ENCODE measurements at places on chromosomes 1 and 21.

DNA sequence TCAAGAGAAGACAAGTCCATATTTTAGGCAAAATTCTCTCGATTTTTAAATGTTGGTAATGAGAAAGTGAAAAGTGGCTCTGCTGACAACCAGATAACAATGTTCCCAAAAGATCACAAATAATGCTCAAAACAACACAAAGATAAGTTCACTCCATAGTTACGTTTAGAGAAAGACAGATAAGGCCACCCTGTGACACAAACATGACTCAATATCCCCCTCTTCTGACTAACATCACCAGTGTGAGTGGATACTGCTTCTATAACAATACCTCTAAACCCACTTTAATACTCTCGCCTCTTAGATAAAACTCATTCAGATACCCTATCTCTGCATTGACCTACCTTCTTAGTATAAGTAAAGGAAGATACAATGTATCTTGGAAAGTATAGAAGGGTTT is 51.2 kb upstream of the RGS7 start:
- no peak for DNase-seq

DNA sequence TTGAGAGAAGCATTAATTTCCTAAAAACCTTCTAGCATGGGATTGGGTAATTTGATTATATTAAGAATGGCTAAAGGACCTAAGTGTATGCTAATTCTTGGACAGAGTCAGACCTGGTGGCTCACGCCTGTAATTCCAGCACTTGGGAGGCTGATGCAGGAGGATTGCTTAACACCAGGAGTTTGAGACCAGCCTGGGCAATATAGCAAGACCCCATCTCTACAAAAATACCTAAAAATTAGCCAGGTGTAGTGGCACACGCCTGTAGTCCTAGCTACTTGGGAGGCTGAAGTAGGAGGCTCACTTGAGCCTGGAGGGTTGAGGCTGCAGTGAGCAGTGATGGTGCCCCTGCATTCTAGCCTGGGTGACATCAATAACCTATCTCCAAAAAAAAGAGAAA is 45.9 kb upstream of the BMP8A start:
- no peak for DNase-seq

DNA sequence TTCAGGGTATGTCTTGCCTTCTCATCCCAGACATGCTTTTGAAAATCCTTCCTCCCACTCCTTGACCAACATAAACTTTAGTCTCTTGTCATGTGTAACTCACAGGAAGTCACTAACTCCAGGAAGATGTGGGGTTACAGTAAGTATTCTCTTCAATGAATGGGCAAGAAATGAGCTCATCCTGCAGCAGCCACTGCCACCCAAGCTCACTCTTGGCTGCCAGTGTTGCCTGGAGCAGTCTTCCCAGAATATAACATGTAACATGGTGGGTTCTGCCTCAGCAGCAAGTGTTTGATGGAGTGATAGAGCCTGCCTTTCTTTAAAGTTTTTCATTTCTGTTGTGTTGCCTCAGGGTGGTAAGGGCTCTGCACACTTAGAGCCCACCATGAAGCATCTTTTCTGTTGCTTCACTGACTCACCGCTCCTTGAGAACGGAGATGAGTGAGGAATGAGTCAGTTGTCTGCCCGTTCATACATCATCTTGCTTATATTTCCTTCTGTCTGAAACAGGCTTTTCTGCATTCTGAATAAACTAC is 187.0 kb downstream of the TPR start:
- DNase-seq = no peak

GRCh38 chr1:187931776-187932175 is 1103.0 kb downstream of the PLA2G4A start:
- DNase-seq = no peak

DNA sequence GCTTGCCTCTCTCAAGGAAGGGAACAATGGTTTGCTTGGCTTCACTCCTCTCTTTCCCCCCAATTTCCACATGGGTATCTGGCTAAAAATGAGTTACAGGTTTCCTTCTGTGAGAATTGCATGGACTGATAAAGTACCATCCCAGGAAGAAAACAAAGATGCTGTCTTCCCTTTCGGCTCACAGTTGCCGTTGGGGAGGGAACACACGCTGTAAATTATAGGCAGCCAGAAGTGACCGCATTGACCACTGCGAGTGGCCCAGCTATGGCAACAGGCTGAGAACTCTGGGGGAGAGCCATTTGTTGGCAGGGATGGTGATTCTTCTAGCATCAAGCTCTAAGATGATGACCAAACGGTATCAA is 2.9 kb downstream of the RUNX1 start:
- DNase-seq = no peak
